HCEC 1CT (cell line): ENCODE measurements at places on chromosomes 5 and 9.

DNA sequence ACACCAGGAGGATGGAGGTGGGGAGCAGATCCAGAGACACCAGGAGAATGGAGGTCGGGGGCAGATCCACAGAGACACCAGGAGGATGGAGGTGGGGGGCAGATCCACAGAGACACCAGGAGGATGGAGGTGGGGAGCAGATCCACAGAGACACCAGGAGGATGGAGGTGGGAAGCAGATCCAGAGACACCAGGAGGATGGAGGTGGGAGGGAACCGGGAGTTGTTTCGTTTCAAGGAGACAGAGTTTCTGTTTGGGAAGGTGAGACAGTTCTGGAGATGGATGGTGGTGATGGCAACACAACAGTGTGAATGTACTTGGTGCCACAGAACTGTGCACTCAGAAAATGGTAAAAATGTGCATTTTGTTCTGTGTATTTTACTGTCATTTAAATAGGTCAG, 9.0 kb upstream of the INPP5E start:
- DNase-seq, result no peak

- no peak for DNase-seq
These were observed 1068.3 kb upstream of the EDIL3 start for GRCh38 chr5:85453026-85453349.

GRCh38 chr5:132302413-132302812, 8.2 kb downstream of the SLC22A4 start:
- no peak for DNase-seq

GRCh38 chr9:92804727-92805126, 40.1 kb upstream of the BICD2 start:
- no peak for DNase-seq

DNA sequence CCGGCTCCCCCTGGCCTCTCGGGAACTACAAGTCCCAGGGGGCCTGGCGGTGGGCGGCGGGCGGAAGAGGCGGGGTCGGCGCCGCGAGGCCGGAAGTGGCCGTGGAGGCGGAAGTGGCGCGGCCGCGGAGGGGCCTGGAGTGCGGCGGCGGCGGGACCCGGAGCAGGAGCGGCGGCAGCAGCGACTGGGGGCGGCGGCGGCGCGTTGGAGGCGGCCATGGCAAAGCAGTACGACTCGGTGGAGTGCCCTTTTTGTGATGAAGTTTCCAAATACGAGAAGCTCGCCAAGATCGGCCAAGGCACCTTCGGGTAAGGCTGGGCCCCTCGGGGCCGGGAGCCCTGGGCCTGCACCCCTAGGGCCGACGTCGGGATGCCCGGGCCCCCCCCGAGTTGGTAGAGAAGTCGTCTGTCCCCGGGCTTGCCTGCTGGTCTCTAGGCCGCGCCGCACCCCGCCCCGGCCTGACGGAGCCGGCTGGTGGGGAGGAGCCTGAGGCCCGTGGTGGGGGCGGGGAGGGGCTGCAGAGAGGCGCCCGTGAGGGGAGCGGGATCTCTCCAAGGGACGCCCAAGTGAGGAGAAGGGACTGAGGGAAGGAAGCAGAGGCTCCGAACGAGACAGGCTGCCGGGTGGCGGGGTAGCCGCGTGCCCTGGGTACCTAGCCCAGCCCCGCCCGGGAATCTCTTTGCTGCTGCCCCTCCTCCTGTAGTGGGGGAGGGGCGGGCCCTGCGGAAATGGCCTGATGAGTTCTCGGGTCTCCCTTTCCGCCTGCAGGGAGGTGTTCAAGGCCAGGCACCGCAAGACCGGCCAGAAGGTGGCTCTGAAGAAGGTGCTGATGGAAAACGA, at the start of gene CDK9:
CDK9 (plus strand) TSS at position 102 of the 840 bp plus-strand sequence; CDS start at position 217, 115 bp downstream.
- DNase-seq, result peak; percentile 89

DNA sequence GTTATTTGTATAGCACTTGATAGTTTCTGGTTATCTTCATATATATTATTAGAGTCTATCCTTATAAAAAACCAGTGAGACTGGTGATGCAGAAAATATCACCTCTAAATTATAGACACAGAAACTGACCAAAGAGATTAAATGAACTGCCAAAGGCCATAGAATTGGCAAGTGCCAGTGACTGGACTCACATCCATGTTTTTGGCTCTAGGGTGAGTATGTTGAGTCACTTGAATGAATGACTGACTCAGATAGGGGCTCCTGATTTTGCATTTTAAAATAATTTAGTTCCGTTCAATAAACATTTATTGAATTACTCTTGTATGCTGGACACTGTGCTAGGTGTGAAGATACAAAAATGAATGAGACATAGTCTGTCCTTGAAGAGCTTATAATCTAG, 70.7 kb downstream of the NR2F1 start:
- DNase-seq, result no peak

DNA sequence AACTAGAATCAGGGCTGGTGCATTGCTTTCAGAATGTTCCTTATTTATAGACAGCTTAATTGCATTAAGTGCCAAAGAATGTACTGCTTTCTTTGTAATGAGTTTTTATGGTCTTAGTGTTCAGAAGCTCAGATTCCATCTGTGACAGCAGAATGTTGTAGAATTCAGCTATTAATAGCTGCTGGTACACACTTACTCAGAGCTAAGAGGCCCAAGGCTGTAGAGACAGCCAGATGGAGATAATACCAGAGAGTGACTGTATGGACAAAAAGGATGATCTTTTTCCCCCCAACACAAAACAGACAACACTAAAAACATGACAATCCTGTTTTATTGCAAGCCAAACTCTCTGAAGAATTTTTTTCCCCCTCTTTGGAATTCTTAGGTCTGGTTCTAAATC, 50.2 kb downstream of the PPP2R2B start:
- no peak for DNase-seq

DNA sequence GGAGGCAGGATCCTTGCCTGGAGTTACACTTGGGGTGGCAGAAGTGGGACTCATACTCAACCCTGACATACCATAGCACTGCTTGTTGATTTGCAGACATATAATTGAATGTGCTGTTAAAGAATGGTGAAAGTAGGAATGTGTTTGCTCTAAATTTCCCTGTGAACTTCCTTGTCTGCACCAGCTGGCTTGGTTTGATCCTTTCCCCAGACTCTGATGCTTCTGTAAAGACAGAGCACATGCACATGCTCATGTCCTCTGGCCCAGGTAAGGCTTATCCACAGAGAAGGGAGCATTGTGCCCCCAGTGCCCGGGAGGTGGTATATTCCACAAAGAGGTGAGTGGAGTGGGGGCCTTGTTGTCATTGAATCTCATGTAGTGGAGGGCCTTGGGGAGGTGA, 138.0 kb upstream of the STC2 start:
- DNase-seq, result no peak

- no peak for DNase-seq
These were observed 199.2 kb downstream of the FAM170A start for GRCh38 chr5:119828541-119828940.

GRCh38 chr5:33241802-33242201, 199.0 kb upstream of the TARS1 start:
- DNase-seq, result no peak

DNA sequence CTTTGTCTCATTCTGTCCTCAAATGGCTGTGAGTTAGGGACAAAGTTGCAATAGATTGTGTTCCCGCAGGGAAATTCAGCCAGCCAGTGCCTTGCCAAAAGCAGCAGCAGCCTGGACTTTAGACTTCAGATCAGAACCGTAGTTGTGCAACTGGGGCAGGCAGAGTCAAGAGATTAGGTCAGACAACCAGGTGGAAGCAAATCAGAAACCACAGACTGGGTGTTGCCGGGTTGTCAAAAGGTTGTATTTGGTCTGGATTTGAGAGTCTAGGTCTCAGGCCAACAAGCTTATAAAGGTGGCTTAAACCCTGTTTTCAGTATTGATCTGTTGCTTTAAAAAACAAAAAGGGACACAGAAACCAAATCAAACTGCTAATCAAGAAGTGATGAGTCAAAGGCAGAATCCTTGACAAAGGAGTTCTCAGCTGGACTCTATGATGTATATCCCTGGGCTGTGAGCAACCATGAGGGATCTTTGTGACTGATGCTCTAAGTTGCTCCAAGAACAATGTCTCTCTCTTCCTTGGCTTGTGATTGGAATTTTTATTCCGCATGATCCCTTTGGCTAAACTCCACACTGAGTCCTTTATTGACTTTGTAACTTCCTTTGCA, 20.9 kb downstream of the RFK start:
- peak; percentile 82 for DNase-seq

GRCh38 chr9:90044263-90044662, 439.5 kb downstream of the GADD45G start:
- DNase-seq, result no peak

DNA sequence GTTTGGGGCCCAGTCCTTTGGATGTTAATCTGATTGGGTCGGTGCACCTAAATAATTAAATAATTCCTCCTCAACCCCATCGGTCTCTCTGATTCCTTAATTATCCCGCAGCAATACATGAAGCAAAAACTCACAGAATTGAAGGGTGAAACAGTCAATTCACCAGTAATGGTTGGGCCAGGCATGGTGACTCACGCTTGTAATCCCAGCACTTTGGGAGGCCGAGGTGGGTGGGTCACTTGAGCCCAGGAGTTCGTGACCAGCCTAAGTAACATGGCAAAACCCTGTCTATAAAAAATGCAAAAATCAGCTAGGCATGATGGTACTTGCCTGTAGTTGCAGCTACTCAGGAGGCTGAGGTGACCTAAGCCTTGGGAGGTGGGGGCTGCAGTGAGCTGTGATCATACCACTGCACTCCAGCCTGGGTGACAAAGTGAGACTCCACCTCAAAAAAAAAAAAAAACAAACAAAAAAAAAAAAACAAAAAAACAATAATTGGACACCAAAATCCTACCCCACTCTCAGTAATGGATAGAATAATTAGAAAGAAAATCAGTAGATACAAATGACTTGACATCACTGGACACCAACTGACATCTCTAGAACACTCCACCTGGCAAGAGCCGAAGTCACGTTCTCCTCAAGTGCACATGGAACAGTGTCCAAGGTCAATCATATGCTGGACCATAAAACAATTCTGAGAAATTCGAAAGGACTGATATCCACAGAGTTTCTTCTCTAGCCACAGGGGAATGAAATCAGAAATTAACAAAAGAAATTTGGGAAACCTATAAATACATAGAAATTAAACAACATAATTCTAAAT, 5.3 kb downstream of the ABO start:
- no peak for DNase-seq

DNA sequence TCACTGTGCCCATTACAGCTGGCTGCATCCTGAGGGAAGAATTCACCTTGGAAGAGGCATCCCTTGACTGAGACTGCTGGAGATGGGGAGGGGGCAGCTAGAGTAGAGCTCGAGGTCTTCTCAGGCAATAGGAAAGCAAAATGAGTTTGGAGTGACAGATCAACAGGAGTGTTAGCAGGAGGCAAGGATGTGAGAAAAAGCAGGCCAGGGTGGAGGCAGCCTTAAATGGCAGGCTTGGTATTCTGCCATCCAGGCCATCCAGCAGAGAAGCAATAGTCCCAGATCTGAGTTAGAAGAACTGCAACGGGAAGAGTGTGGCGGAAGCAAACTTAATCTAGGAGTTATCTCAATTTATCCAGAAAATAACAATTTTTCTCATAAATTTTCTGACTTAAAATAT, 6.1 kb downstream of the ADAMTS12 start:
- DNase-seq, result no peak

- peak; percentile 21 for DNase-seq
These were observed 979.0 kb downstream of the EFNA5 start for GRCh38 chr5:106691701-106692100.

- no peak for DNase-seq
These were observed 239.4 kb upstream of the PANK3 start for GRCh38 chr5:168818558-168818957.

- no peak for DNase-seq
These were observed 176.8 kb upstream of the RASEF start for GRCh38 chr9:83239747-83240146.

DNA sequence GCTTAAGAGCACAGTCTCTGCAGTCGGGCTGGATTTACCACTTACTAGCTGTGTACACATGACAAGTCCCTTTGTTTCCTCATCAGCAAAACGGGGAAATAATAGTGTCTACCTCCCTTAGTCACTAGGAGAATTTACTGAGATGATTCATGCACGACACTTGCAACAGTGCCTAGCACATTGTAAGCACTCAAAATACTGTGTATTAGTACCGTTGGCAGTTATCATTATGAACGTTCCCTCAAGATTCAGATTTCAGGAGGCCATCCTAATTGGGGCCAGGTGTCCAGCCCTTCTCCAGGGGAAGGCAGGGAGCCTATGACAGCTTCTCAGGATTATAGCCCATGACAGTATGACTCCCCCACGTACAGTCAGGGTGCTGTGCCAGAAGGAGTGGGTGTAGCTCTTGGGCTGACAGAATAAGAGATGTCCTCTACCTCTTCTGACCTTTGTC, 164.3 kb downstream of the DOCK2 start:
- peak; percentile 80 for DNase-seq

- no peak for DNase-seq
These were observed 74.4 kb downstream of the SLC28A3 start for GRCh38 chr9:84266087-84266561.

DNA sequence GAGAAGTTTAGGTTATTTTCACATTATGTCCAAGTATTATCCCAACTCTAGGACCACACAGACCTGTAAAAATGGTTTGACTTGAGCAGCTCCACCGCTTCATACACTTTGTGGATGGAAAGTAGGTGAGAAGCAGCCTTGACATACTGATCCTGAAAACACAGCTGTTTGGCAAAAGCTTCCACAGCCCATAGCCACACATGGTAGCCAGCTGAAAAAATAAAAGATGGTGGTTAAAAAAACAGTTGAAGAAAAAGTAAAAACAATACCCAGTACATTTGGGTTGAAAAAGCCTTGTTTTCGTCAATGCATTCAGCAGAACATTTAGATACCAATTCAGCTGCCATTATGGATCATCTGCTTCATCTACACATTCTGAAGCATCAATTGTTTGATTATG, 36.7 kb downstream of the GEMIN5 start:
- DNase-seq, result no peak

DNA sequence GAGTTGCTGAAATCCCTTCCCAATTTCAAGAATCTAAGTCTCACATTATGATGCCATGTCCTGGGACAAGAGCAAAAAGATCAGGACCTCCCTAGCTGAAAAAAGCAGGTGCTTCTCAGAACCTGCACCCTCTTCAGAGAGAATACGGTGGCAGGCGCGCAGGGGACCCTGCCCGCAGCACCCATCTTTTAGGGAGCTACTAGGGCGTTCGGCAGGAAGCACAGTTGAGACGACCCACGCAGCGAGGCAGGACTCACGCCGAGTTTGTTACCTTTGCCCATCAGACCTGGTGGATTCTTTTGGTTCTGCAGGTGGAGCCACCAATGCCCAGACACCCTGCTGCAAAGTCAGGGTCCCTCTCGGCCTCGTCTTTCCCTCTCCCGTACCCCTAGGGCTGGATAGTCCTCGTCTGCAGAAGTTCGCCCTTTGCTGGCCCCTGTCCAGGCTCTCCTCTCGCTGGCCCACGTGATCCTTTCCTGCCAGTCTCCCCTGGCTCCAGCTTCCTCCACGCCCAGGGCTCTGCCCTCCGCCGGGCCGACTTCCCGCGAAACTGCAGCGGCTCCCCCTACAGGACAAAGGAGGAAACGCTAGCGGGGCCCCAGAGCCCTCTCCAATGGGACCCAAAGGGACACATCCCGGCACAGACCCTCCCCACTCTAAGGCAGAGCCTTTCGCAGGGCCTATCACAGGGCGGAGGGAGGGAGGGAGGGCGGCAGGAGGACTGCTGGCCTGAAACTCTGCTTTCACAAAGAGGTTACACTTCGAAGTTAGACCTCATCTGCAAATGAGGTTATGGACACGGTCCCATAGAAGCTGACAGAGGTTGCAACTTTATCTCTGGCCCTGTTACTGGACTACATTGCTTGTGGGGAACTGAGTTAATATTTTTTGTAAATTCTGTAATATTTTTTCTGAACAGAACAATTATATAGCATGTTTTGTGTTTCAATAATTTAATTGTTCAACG, 28.8 kb downstream of the TMEM174 start:
- peak; percentile 71 for DNase-seq

GRCh38 chr5:143021595-143021994, 251.4 kb downstream of the ARHGAP26 start:
- no peak for DNase-seq
